T-helper 17 cell (primary cell): ENCODE measurements at places on chromosomes 1 and 21.

DNA sequence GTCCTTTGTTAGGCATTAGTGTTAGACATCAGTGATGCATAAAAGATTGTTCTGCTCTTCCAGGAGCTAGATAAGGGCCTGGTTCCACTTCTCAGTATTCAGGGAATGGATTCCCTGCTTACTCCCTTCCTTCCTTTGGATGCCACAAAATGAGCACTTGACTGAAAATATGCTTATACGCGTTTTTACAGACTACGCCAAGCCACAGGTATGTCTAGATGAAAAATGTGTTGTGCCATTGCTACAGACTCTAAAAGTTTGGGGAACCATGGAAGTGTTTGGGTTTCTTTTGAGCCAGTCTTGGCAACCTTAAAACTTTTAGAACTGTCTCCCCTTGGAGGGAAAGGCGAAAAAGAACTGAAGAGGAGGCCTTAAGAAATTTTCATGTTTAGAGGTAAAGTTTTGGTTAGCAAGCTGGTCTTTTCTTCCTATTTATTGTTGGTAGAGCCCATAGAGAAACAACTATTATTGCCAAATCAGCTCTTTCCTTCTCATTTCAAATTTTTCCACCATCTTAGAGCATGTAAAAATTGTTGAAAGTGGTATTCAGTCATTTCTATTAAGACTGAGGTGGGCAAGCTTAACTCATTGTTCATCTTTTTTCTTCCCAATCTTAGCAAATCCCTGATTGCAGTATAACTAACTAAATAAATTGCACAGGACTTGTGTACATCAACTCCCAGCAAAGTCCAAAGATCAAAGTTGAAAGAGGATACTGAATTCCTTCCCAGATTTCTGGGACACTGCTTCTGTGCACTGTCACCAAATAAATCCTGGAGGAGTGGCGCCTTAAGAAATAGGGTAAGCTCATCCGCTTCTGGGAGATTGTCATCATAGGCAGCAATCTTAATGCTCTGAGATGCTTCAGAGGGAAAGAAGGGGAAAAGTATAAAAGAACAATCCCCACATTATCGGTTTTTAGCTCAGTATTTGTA lies 18.9 kb downstream of the FGGY start:
- no peak overlapping the region for H3K4me3 ChIP-seq
- H3K27ac ChIP-seq = no peak overlapping the region
- H3K4me1 ChIP-seq = peaks cover 5% of the 10 kb centered on the region
- H3K36me3 ChIP-seq = no peaks in the 10 kb centered on the region
- no peak for DNase-seq

GRCh38 chr1:12185918-12186678 lies 19.3 kb downstream of the TNFRSF1B start:
- no peak for DNase-seq
- no peaks in the 10 kb centered on the region for H3K27me3 ChIP-seq
- no peak overlapping the region for H3K4me3 ChIP-seq

DNA sequence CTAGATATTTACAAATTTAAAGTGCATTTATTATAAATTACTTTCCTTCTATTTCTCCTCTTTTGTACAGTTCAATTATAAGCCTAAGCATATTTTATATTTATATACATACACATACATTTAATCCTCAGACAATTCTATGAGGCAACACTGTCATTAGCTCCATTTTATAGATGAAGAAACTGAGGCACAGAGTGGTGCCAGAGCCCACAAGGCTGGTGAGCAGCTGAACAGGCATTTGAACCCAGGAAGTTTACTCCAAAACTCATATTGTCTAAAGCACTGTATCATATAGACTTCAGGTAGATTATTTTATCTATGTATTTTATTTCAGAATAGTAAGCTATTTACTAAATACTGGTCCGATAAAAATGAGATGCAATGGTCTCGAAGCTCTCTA lies 52.3 kb downstream of the PTP4A2 start:
- H3K27me3 ChIP-seq = no peaks in the 10 kb centered on the region
- H3K4me1 ChIP-seq = peaks cover 14% of the 10 kb centered on the region
- no peaks in the 10 kb centered on the region for H3K36me3 ChIP-seq
- H3K27ac ChIP-seq = no peak overlapping the region

DNA sequence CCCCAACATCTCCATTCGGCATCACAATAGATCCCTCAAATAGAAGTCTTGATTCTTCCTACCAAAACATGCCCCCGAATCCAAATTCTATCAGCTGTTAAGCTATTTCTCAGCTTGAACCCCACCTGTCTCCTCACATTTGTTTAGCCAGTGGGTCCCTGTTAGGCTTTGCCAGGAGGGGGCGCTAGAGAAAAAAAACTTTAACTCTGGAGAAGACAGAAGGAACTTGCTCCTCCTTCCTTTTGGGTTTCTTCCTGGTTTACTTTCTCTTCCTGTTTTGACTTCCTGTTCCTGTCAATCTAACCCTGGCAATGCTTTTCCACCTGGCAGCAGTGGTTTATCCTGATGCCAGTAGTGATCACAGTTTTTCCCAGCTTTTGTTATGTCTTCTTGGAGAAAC lies 95.6 kb upstream of the KCNK1 start:
- H3K27ac ChIP-seq = no peak overlapping the region
- no peak for DNase-seq
- no peak overlapping the region for H3K4me3 ChIP-seq
- peaks cover 7% of the 10 kb centered on the region for H3K27me3 ChIP-seq

DNA sequence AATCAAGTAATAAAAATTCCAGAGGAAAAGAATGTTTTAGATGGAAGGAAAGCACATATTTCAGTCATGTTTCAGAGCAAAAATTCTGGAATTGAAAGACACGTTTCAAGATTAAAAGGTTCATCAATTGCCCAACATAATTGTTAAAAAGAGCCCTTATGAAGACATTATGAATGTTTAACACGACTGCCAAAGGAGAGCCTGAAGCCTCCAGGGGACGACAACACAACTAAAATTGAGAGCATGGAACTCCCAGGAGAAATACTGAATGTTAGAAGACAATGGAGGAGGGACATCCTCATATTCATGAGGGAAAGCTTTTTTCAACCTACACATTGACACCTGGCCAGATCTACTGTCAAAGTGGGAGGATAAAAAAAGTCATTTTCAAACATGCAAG lies 16.0 kb downstream of the OR2T11 start:
- H3K27me3 ChIP-seq = peaks cover 5% of the 10 kb centered on the region
- H3K27ac ChIP-seq = no peak overlapping the region
- peaks cover 6% of the 10 kb centered on the region for H3K4me1 ChIP-seq
- H3K4me3 ChIP-seq = no peak overlapping the region

GRCh38 chr1:157095091-157095490 lies 4.5 kb downstream of the ETV3L start:
- no peak overlapping the region for H3K4me3 ChIP-seq
- no peak for DNase-seq
- no peak overlapping the region for H3K27ac ChIP-seq
- H3K4me1 ChIP-seq = peaks cover 13% of the 10 kb centered on the region
- peaks cover 4% of the 10 kb centered on the region for H3K27me3 ChIP-seq
- H3K36me3 ChIP-seq = peaks cover 2% of the 10 kb centered on the region

DNA sequence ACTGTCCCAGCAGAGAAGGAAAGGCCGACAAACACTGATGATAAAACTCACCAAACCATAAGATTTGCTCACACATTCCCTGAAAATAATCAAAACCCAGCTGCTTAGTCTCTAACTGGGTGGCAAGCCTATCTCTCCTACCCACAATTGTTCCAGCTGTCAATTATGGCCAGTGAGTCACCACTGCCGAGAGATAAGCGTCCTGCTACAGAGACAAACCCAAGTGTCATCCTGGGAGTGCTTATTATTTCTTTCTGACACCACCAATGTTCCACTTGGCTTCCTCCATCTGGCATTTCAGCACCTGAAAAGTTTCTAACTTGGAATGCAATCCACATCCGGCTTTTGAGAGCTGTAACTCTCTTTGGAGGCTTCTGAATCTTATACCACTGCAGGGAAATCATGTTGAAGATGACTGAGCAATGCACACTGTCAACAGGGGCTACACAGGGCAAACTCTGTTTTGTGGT lies 51.5 kb upstream of the VAV3 start:
- no peak for DNase-seq
- H3K4me1 ChIP-seq = peaks cover 3% of the 10 kb centered on the region
- no peaks in the 10 kb centered on the region for H3K36me3 ChIP-seq
- no peak overlapping the region for H3K4me3 ChIP-seq

- H3K27ac ChIP-seq = peak overlapping the region; percentile 74
- H3K27me3 ChIP-seq = no peaks in the 10 kb centered on the region
- DNase-seq = no peak
- no peak overlapping the region for H3K4me3 ChIP-seq
- H3K36me3 ChIP-seq = no peaks in the 10 kb centered on the region
Observed at GRCh38 chr1:89780721-89781120, 40.1 kb upstream of the LRRC8D start.

DNA sequence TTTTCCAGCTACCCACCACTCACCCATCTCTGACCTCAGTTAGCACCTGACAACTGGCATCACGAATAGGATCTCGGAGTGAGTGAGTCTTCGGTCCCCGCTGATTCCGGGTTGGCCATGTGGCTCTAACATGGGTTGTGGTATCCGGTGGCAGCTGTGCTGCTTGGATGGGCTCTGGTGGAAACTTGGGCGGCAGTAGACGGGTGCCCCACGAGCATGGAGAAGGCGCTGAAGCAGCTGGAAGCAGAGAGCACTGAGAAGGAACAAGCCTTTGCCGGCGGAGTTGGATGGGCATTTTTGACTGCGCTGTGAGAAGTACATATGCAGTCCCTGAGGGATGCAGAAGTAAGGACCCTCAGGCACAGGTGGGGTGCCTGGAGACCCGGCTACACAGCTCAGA lies 1044.0 kb upstream of the ADGRL4 start:
- no peak overlapping the region for H3K27ac ChIP-seq
- no peak overlapping the region for H3K4me3 ChIP-seq
- H3K27me3 ChIP-seq = no peaks in the 10 kb centered on the region
- no peaks in the 10 kb centered on the region for H3K4me1 ChIP-seq

DNA sequence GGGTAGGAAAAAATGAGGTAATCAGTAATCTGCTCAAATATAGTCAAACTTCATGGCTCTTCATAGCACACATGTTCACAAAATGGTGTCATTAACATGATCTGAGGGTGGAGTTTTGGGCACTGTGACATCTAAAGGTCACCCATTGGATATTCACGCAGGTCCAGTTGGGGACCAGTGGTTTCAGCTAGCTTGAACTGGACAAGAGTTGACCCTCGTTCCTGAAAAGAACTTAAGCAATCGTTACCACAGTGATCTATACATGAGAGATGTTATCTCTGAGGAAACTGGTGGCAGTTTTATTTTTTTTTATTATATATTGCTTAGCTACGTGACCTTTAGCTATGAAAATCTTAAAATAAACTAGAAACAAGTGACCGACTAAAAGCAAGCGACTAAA lies 3.0 kb upstream of the OR2C3 start:
- no peaks in the 10 kb centered on the region for H3K36me3 ChIP-seq
- H3K27ac ChIP-seq = no peak overlapping the region
- DNase-seq = no peak
- H3K27me3 ChIP-seq = peaks cover 44% of the 10 kb centered on the region
- H3K4me3 ChIP-seq = no peak overlapping the region

- peaks cover 5% of the 10 kb centered on the region for H3K27me3 ChIP-seq
- peaks cover 7% of the 10 kb centered on the region for H3K4me1 ChIP-seq
- H3K36me3 ChIP-seq = peaks cover 2% of the 10 kb centered on the region
- H3K27ac ChIP-seq = no peak overlapping the region
- H3K4me3 ChIP-seq = no peak overlapping the region
Observed at GRCh38 chr1:229563701-229564100, 5.2 kb upstream of the ABCB10 start.

GRCh38 chr1:65512967-65513780 lies 92.7 kb downstream of the LEPR start:
- no peak overlapping the region for H3K27ac ChIP-seq
- H3K4me3 ChIP-seq = no peak overlapping the region
- no peaks in the 10 kb centered on the region for H3K27me3 ChIP-seq
- no peak for DNase-seq
- no peaks in the 10 kb centered on the region for H3K4me1 ChIP-seq

DNA sequence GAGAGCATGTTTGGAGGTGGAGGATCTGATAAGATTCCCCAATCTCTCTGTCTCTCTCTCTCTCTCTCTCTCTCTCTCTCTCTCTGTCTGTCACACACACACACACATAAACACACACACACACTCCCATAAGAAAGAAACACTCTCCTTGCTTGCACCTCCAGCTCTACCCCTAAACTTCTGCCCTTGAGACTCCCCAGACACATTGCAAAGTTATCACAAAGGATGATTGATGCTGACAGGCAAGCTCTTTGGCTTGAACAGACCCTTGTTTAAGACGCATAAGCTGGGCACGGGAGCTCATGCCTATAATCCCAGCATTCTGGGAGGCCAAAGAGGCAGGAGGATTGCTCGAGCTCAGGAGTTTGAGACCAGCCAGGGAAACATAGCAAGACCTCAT lies 78.2 kb downstream of the NAV1 start:
- H3K4me1 ChIP-seq = peaks cover 3% of the 10 kb centered on the region
- no peak overlapping the region for H3K27ac ChIP-seq
- peaks cover 4% of the 10 kb centered on the region for H3K36me3 ChIP-seq
- peaks cover 8% of the 10 kb centered on the region for H3K27me3 ChIP-seq

GRCh38 chr1:30523055-30524020 lies 200.0 kb downstream of the MATN1 start:
- H3K27ac ChIP-seq = no peak overlapping the region
- H3K36me3 ChIP-seq = no peaks in the 10 kb centered on the region
- DNase-seq = no peak
- no peak overlapping the region for H3K4me3 ChIP-seq
- H3K27me3 ChIP-seq = peaks cover 46% of the 10 kb centered on the region

DNA sequence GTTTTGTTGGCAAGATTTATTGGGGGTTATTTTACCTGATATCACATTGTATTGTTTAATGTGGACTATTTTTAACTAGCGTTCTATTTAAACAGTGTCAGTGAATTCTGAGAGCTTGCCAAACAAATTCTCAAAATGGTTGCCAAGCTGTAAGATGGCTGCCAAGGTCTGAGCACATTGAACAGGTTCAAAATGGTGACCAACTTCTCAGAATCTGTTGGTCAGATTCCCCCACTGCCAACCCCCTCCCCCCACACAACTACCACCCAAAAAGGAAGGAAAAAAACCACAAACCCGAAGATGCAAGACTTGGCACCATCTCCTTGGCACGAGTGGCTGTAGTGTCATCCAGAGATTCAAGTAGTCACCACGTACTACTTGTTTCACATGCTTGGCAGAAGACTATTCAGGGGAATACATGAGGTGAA lies 159.1 kb downstream of the NFIA start:
- H3K4me1 ChIP-seq = no peaks in the 10 kb centered on the region
- no peaks in the 10 kb centered on the region for H3K36me3 ChIP-seq
- H3K27me3 ChIP-seq = no peaks in the 10 kb centered on the region
- H3K4me3 ChIP-seq = no peak overlapping the region
- H3K27ac ChIP-seq = no peak overlapping the region

DNA sequence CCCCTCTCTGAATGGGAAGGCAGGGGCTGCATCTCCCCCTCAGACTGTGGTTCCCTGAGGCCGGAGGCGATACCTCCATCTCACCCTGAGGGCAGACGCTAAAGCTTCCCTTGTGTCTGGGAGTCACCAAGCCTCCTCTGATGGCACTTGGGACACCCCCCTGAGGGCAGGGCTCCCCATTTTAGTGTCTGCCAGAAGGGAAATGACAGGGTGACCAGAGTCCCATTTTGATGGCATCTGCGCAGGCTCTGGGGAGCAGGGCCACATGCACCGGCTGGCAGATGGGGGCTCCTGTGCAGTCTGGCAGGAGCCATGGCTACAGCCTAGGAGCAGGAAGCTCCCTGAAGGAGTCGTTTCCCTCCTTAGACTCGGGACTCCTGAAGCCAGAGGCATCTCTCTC lies 1.7 kb downstream of the S100A2 start:
- DNase-seq = no peak
- H3K27me3 ChIP-seq = no peaks in the 10 kb centered on the region
- peaks cover 24% of the 10 kb centered on the region for H3K4me1 ChIP-seq
- H3K27ac ChIP-seq = no peak overlapping the region
- no peaks in the 10 kb centered on the region for H3K36me3 ChIP-seq

- peaks cover 4% of the 10 kb centered on the region for H3K4me1 ChIP-seq
- H3K4me3 ChIP-seq = no peak overlapping the region
- no peak for DNase-seq
- H3K27ac ChIP-seq = no peak overlapping the region
- no peaks in the 10 kb centered on the region for H3K36me3 ChIP-seq
Observed at GRCh38 chr1:198887866-198888265, 249.0 kb downstream of the PTPRC start.
